NCI-H187 treated with DMSO at 0.1 percent for 48 hours (cell line): ENCODE measurements at places on chromosomes 1 and 21.

DNA sequence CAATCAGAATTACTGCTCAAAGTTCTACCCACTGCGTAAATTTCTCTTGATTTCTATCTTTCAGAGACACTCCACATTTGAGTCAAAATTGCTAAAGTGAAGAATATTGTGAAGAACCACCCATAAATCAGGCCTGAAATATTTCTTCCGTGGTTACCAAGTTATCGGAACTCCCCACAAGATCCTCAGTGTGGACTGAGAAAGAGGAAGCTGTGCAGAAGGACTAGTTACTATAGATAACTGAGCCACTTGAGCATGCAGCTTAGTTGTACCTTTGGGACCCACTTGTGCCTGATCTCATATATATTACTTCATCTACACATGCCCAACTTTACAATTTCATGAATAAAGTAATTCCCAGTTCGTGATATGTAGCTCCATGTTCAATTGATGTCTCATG is 18.4 kb downstream of the RWDD3 start:
- DNase-seq, result no peak

DNA sequence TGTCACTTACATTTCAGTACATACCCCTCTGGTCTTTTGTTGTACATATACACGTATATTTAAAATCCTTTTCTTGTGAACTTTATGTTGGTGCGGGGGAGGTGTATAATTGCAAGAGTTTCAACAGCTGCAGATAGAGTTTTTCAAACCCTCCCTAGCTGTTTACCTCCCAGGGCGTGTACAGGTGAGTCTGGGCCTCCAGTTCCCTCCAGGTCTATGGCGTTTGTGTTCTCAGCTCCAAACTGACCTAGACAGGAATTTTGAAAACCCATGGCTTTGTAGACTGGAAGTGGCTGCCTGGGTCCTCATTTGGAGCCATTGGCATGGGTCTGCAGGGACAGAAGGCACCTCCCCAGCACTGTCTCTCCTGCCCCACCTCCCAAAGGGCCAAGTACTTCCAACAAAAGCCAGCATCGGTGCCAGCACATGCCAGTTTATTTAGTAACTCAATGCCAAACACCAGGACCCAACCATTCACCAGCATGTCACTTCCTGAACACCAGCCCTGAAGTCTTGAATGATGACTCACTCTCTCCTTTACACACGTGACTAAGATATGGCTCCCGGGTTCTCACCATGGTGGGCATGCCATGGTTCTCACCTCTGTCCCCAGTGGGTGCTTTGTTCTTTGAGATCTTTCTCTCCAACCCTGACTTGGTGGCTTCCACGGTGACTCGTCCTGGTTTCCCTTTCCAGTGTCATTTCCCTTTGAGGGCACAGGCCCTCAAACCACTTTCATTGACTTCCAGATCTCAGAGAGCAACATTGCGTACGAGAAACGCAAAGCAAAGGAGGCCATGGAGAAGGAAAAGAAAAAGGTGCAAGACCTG is 57.3 kb upstream of the EFHD2 start:
- DNase-seq, result no peak

GRCh38 chr1:197234581-197234980 is 33.5 kb upstream of the CRB1 start:
- DNase-seq, result no peak

- no peak for DNase-seq
Measured at GRCh38 chr1:23452011-23452411, 27.5 kb upstream of the TCEA3 start.

DNA sequence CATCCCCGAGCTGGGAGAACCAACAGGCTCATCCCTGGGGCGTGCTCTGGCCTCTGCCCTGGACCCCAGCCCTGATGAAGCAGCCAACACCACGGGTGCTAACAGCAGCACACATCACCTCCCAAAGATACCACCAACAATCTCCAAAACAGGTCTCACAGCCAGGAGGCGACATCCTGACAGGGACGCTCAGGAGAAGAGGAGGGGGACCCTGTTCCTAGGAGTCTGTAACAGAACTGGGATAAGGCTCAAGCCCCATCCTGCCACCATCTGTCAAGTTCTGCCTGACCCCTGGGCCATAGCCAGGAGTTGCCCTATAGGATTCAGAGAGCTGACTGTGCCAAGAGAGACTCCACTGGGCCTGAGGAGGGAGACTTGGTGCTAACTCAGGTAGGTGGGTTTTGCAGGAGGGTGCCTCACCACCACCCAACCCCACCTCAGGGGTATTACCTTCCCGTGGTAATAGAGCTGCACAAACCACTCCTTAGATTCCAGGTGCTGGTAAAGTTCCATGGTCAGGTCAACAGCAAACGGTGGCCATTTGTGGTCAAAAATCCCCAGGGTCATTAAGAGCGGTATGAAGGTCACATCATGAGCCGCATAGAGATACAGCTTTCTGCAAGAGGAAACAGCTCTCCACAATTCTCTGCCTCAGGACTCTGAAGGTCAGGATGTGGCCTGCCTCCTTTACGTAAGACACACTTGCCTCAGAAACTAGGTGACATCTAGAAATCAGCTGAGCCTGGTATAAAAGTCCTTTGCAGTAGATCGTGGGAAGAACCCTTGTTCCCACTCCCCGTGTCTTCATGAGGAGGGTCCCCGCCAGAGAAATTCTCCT is 22.3 kb downstream of the ACP6 start:
- DNase-seq, result no peak

- no peak for DNase-seq
Measured at GRCh38 chr1:236913371-236914037, 90.7 kb downstream of the MT1HL1 start.
